ENCODE measurements at places on chromosomes 4 and X.

- no peak for DNase-seq
Measured at GRCh38 chr4:25614807-25615206, 40.8 kb upstream of the SLC34A2 start.

- no peak for DNase-seq
Measured at GRCh38 chrX:38839944-38840343, 38.7 kb downstream of the MID1IP1 start.

- DNase-seq = no peak
Measured at GRCh38 chr4:48064349-48064748, 47.8 kb downstream of the NIPAL1 start.

DNA sequence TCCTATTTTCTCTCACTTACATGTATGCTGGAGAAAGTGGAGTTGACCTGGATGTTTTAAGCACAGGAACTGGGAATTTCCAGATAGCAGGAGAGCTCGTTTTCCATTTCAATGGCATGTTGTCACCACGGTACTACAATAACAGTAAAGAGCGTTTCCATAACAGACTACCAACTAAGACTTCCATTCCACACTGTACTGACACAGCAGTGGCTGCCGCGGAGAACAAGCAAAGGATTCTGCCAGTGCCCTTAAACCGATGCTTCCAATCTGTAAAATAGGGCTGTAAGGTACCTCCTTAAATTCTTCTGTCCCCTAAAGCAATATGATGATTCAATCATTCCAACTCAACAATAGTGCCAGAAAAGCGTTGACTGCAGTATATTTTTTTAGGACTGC lies 143.9 kb downstream of the KLHL13 start:
- peak; percentile 38 for DNase-seq

DNA sequence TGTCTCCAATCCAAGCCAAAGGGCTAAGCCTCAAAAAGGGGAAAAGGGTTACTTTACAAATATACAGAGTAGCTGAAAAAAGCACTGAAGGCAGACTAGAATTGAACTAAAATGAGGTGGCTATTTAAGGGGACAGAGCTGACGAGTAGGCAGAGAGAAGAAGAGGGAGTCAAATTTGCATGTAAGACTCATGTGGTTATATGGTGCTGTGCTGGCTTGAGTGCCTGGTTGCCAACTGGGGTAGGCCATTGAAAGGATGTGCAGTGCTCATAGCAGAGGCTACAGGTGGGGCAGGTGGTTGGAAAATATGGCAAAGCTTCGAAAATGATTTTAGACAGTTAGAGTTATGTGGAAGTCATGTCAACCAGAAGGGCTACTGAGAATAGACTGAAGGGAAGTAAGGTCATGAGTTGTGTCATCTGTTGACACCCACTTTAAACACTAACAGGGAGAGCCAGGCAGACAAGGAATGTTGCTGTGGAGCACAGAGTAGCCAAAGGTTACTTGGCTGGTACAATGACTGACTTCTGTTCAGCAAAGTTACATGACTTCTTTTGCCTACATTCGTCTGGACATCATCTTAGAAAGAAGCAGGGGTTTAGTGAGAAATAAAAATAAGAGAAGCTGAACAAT lies 1210.4 kb downstream of the ADGRL3 start:
- no peak for DNase-seq

DNA sequence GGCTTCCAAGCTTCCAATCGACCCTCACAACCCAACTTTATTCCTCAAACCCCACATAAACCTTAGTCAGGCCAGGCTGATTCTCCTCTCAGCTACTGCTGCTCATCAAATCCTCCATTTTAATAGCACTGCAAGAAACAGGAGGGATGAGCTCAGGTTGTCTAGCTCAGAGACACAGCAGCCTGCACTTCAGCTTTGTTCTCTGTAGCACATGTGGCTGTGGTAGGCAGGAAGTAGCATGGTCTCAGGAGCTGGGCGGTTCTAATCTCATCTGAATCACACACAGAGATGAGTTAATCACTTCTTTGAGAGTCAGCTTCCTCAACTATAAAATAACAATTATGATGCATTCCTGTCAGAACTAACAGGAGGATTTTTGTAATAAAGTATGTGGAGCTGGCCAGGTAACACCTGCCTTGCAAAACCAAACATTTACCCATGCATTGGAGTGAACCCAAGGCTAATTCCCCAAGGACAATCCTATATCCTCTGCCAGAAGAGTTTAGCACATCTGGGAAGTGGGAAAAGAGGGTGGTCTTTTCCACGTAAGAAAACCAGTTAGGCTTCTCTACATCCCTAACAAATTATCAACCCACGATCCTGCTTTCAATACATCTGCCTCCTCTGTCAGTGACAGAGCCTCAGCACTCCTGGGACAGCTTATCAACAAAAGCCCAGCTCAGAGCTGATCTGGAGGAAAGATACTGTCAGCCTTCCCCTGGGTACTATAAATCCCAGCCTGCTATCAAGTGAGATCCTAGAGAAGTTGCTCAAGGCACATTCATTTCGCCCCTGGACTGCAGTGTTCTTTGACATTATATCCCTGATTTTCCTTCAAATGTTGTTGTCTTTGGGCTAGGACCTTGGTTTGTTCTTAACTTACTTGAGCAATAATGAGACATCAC lies 32.8 kb downstream of the ELOVL6 start:
- peak; percentile 9 for DNase-seq

DNA sequence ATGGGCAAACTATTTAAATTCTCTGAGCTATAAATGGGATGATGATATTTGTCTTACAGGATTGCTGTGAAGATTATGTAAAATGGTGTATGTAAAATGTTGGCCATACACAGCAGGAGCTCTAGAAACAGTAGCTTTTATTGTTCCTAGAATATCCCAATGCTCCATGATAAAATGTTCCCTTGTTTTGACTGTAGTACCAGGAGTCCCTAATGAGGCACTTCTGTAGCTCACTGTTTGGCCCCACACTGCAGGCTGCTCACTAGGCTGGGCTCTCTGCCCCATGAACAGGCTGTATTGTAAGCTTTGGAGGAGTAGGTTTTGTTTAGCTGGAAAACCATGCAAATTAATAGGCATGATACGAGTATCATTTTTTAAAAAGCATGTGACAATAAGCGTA lies 3.3 kb upstream of the FGA start:
- DNase-seq = no peak

- no peak for DNase-seq
Measured at GRCh38 chr4:3294401-3295241, 1.8 kb downstream of the RGS12 start.

GRCh38 chr4:15037923-15038541 lies 35.8 kb downstream of the CPEB2 start:
- no peak for DNase-seq

DNA sequence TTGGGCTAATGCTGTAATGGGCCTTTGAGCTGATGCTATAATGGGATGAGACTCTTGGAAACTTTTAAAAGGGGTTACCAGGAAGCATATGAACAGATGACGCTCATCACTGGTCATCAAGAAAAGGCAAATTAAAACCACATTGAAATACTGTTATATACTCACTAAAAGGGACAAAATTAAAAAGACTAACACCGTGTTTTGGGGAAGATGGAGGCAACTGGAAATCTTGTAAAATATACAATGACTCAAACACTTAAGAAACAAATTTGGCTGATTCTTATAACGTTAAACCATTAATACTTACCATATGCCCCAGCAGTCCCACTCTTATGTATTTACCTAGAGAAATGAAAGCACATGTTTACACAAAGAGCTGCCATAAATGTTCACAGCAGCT lies 207.2 kb upstream of the GPRIN3 start:
- no peak for DNase-seq

- no peak for DNase-seq
Measured at GRCh38 chr4:113090954-113091353, 41.5 kb downstream of the ANK2 start.

DNA sequence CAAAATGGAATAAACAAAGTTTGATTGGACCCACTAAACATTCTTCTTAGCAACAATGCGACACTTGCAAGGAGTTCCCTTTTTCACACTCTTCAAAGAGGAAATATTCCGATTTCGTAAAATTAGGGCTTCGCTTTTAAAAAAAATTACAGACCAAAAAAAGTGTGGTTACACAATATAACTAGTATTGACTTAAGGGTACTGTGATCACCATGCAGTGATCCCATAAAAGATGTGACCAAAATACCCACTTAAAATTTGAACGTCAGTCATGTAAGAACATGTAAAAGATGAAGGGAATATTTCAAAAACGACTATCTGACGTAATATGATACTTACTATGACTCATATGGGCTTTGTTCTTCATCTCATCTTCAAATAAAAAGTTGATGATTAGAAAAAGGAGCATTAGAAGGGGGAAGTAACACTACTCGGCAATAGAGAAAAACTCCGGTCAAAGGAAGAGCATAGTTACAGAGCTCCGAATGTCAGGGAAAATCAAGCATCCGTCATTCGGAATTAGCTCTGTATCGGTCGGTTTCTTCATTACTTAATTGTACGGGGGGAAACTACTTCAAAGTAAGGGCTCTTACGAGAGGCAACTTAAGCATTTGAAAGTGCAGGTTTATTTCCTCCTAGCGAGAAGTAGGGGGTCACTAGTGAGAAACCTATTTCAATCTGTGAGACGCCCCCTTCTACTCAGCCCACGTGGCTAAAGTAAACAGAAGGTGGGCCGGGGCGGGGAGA lies 1.3 kb upstream of the TET2 start:
- DNase-seq = no peak

GRCh38 chr4:129429581-129430320 lies 333.8 kb downstream of the C4orf33 start:
- peak; percentile 12 for DNase-seq

- no peak for DNase-seq
Measured at GRCh38 chr4:184053434-184053833, 148.3 kb downstream of the STOX2 start.

GRCh38 chr4:11647433-11647832 lies 218.7 kb upstream of the HS3ST1 start:
- no peak for DNase-seq

DNA sequence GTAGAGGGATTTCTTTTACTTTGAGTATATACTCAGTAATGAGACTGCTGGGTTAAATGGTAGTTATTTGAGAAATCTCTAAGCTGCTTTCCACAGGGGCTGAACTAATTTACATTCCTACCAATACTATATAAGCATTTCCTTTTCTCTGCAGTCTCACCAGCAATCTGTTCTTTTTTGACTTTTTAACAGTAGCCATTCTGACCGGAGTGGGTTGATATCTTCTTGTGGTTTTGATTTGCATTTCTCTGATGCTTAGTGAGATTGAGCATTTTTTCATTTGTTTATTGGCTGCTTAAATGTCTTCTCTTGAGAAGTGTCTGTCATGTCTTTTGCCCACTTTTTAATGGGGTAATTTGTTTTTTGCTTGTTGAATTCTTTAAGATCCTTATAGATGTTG lies 43.3 kb downstream of the SPCS3 start:
- DNase-seq = no peak

- DNase-seq = no peak
Measured at GRCh38 chr4:56908206-56909085, 746 bp downstream of the REST start.

GRCh38 chrX:68714856-68715255 lies 67.4 kb downstream of the STARD8 start:
- no peak for DNase-seq

- DNase-seq = no peak
Measured at GRCh38 chrX:70509078-70509477, 64.4 kb downstream of the DLG3 start.

DNA sequence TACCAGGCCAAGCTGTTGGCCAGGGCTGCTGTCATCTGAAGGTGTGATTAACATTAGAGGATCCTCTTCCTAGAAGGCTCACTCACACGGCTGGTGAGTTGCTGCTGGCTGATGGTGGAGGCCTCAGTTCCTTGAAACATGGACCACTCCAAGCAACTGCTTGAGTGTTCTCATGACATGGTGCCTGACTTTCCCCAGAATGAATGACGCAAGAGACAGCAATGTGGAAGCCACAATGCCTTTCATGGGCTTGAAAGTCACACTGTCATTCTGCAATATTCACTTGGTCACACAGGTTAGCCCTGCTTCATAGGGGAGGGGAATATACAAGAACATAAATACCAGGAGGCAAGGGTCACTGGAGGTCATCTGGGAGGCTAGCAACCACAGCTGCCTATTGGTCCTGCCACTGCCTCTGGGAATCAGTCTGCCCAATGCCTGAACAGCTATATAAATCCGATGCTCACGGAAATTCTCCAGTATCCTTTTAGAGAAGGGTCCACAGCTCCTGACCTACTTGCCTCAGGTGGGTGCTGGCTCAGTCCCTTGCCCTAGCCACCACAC lies 97.1 kb upstream of the MAML3 start:
- peak; percentile 41 for DNase-seq

- no peak for DNase-seq
Measured at GRCh38 chr4:102492531-102493241, 8.5 kb upstream of the NFKB1 start.

DNA sequence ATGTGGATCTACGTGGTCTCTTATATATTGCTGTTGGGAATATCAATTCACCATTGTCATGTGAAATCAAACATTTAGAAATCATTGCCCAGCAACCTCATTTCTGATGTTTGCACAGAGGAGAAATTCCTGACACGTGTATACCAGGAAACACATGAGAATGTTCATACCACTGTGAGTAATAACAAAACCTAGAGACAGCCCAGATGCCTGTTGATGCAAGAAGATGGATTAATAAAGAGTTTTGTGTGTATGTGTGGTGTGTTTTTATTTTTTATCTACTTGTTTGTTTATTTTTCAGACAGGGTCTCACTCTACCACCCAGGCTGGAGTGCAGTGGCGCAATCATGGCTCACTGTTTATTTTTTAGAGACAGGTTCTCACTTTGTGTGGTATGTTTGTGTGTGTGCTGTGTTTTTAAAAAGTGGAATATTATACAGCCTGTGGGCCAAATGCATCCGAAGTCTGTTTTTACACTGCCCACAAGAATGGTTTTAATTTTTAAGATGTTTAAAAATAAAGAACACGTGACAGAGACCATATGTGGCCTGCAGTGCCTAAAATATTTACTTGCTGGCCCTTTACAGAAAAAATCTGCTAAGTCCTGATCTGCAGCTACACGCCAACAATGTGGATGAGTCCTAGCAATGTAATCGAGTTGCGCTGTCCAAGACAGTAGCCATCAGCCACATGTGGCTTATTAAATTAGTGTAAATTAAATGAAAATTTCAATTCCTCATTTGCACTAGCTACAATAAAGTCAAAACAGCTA lies 39.2 kb downstream of the TXLNG start:
- no peak for DNase-seq

- no peak for DNase-seq
Measured at GRCh38 chrX:50697691-50698090, 116.3 kb downstream of the SHROOM4 start.

GRCh38 chr4:25976780-25977179 lies 62.8 kb downstream of the SMIM20 start:
- no peak for DNase-seq

- DNase-seq = no peak
Measured at GRCh38 chr4:119946359-119946758, 120.3 kb downstream of the MAD2L1 start.

Measured in NCI-H1417 (cell line).